ENCODE measurements at places on chromosomes 3 and 15.

- peak; percentile 73 for DNase-seq
These were observed 440.7 kb upstream of the THBS1 start for GRCh38 chr15:39140060-39140604.

DNA sequence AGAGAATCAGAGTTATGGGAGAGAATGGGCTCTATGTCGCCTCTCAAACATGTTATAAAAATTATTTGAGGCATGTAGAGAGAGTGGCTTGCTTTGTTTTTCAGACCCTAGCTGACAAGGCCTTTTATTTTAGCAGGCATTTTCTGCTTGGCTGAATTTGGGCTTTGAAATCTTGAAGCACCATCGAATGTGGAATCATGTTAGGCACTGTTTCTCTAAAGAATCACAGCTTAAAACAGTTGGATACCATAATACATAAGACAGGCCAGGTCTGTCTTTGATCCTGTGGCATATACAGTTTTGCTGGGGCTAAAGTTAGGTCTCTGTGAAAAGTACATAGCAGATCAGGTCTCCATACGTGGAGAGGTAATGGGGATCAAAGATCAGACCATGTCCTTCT, 142.7 kb downstream of the NEK11 start:
- DNase-seq: no peak

GRCh38 chr3:183381179-183381578, 47.2 kb downstream of the MCF2L2 start:
- peak; percentile 17 for DNase-seq

DNA sequence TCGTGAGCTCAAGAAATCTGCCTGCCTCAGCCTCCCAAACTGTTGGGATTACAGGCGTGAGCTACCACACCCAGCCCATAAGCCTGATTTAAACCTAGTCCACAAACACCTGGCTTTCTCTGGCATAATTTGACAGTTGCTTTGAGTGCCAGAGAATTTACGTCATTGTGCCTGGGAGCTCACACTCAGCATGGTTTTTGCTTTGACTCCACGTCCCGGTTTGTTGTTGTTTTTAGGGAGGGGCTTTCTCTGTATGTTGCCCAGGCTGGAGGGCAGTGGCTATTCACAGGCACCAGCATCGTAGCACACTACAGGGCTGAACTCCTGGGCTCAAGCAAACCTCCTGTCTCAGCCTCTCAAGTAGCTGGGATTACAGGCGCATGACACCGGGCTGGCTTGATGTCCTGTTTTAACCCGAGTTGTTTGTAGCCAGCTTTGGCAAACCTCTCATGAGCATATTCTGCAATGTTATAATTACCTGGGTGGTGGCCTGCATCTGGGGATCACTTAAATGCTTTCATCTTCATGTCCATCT, 32.7 kb downstream of the CEMIP start:
- DNase-seq: no peak

GRCh38 chr15:82393671-82394070, 35.9 kb upstream of the GOLGA6L9 start:
- peak; percentile 41 for DNase-seq

DNA sequence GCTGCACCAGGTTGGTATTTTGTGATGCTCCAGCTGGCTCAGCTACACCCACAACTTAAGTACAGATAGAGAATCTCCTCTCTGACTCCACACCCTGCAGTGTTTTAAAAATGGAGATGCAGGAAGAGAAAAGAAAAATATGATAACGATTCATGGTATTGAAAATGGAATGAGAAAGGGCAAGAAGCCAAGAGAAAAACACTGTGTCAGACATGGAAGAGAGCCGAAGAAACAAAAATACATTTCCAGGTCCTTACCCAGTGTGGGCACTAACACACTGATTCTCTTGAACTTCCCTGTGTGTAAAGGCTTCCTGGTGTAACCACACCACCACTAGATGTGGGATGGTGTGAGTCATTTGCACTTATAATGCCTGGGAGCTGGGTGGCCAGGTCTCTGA, 93.1 kb downstream of the GMPS start:
- DNase-seq: peak; percentile 25

- DNase-seq: no peak
These were observed 284.9 kb upstream of the TBC1D5 start for GRCh38 chr3:18027161-18027939.

DNA sequence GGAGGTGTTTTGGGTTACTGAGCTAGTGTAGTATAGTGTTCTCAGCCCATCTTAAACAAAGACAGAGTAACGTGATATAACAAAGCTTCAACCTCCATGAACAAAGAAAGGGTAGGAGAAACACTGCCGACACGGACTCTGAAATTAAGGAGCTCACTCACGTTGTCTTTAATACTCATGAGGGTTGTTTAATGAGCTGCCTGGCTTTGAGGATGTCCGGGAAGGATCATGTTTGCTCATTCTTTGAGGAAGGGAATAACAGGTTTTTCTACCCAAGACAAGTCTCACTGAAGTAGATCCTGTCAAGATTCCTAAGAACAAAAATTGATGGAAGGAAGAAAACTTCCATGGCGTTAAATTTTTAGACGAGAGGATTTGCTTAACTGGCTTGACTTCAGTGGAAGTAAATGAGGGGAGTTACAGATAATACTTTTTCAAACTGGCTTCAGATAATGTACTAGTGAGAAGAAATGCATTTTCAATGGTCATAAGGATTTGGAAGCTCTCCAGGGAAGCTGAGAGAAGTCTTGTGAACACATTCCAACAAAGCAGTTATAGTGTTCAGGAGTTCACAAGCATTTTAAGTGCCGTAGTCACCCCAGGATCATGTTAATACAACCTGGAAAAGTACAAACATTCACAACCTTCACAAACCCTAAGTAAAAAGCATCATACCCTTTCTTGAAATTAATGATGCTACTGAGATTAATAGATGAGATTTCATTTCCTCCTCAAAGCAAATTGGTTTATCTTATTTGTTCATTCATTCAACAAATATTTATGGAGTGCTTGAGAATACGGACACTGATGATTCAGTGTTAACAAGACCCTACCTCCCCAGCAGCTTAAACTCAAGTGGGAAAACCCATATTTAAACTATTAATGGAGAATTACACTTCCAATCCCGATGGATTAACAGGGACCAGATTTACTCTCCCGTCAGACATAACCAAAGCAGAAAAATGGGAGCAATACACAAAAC, 101.5 kb downstream of the SHQ1 start:
- no peak for DNase-seq

DNA sequence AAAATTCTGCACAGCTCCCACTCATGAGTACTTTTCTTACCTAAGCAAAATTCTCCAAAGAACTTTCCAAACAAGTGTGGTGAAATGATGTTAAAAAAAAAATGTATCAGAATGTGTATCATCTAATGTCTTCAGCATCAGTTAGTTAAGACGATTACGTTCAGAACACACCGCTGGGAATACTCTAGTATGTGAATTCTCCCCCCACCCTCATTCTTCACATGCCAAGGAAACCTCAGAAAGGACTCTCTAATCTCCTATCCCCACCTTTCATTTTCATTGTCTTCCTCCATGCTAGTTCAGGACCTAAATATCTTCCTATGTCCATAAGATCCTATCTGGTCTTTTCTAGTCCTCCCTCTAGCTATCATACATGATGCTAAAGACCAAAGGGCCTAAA, 457.4 kb downstream of the SHQ1 start:
- no peak for DNase-seq

DNA sequence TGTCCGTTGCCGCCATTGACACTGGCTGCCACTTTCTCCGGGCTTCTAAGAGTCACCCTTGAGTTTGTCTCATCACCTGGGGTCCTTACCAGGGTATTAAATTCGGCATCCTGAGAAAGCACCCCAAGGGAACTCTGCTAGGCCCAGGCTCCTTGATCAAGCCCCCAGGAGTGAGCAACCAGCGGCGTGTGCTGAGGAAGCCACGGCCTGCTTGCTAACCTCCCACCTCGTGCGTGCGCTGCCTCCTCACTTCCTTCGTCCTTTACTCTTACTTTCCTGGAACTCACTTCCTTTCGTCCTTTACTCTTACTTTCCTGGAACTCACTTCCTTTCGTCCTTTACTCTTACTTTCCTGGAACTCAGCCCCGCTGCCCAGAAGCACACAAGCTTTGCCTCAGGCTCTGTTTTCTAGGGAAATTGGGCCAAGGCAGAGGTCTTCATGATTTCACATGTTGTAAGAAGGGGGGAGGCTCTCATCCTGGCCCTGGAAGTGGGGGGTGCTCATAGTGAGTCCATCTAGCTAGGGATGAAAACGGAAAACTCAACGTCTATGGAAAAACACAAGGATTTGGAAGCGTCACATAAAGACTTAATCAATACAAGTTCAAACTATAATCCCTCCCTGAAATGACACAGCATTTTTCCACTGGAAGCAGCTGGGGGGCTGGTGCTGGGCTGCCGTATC, 36.7 kb upstream of the BDH1 start:
- no peak for DNase-seq

- DNase-seq: no peak
These were observed 268.9 kb downstream of the IGSF11 start for GRCh38 chr3:118765636-118766305.

DNA sequence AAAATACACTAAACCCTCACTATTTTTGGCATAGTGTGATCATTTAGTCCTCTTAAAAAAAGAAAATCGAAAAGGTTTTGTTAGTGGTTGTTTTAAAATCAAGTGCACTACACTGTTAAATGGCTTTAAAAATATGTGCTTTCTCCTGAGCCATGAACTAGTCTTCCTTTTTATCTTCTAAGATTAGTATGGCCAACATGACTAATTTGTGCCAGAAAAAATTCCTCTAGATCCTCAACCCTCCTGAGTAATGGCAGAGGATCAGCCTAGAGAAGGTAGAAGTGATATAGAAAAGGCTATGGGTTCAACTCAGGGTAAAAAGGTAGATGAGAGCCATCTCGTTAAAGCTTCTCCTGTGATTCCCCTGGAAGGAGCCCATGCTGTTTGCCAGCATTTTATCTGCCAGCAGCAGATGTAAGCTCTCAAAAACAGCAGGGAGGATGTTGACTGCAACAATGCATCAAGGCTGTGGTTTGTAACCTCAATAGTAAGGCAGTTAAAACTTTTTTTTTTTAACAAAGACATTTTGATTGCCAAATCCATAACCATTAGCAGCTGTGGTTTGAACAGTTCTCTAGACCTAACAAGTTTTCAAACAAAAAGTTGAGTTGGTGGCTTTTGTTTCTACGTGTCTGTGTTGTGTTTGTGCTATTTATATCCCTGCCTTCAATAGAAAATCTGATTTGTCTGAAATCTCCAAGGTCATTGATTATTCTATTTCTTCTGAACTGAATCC, 30.2 kb upstream of the ZNF609 start:
- DNase-seq: peak; percentile 81

DNA sequence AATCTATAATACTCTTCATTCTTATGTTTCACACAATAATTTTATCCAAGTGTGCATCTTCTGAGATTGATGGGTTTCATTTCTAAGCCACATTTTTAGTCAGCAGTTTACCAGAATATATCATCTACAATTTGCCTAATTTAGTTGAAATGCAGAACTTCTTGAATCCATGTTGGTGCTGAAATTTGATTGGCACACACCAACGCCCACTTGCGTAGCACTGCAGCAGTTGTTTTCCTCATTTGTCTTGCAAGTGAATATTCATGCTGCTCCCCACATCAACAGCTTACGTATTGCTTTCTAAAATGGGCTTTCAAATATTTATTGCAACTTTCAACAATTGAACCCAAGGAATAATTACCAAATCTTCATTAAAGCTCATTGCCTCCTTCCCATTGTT, 87.8 kb upstream of the CTDSPL start:
- no peak for DNase-seq

- DNase-seq: no peak
These were observed 9.7 kb downstream of the RHCG start for GRCh38 chr15:89486726-89487050.

GRCh38 chr3:48567090-48567489, 3.5 kb upstream of the UCN2 start:
- no peak for DNase-seq

GRCh38 chr3:23648996-23649395, 156.8 kb upstream of the UBE2E1 start:
- no peak for DNase-seq

GRCh38 chr3:19149368-19149767, 1.1 kb downstream of the KCNH8 start:
- DNase-seq: peak; percentile 15

DNA sequence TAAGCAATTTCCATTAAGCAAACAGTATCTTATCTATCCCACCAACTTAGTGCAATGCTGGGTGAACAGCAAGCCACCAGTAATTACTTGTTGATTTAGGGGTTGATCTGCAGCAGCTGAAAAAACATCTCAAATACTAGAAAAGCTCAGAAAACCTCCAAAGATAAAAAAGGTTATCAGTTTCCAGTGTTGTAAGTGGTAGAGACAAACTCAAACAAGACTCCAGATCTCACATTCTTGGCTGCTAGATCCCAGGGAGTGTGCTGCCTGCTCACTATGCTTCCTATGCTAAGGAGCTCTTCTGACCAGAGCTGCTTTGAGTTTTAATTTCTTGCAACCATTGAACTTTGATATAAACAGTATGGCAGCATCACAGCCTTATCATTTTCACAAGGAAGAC, 11.3 kb downstream of the B3GALNT1 start:
- no peak for DNase-seq

GRCh38 chr3:145696011-145696410, 465.0 kb downstream of the PLOD2 start:
- no peak for DNase-seq
